ENCODE measurements at places on chromosomes 4 and X.

DNA sequence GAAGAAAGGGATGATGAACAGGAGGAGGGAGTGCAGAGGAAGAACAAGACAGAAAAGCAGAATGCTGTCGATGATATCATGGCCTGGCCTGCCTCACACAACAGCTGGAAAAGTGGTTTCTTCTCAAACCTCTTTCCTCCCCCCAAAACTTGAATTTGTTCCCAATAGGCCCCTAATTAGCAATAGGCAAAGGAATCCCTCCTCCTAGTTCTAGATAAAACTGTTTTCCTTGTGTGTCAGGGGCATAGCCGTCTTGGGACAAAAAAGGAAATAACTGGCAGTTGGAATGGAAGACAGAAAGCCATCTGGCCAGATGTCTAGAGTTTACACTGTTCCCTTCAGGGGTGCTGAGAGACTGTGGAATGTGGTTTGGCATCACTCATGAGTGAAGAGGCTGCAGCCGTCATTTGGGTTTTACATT, 177.8 kb upstream of the C1QTNF7 start:
- no peak for DNase-seq

- DNase-seq = no peak
Observed at GRCh38 chr4:88006956-88007303, 505 bp upstream of the PKD2 start.

GRCh38 chr4:142291299-142292050, 554.6 kb downstream of the INPP4B start:
- DNase-seq = no peak

DNA sequence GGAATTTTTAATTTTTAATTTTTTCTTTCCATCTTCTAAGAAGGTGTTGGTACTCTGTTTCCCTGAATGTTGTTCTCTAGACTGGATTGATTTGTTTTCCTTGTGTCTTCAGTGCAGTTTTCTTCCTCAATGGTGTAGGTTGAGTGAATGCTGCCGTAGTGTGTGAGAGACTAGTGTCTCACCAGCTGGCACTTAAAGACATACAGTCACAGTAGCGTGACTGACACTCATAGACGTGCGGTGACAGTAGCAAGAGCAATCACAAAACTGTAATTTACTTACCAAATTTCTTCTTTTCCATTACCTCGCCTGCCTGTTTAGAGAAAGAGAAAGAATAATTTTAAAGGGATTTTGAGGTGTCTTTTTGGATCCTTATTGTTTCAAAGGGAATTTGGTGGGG, 21.4 kb upstream of the PGM2 start:
- no peak for DNase-seq

DNA sequence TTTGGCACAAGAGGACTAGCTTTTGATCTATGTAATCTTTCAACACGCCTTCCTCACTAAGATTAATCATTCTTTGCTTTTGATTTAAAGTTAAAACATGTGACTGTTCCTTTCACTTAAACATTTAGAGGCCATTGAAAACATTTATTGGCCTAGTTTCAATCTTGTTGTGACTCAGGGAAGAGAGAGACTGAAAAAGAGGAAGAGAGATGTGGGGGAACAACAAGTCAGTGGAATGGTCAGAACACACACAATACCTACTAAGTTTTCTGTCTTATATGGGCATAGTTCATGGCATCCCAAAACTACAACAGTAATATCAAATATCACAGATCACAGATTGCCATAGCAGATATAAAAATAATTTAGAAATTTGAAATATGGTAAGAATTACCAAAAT, 812.9 kb upstream of the AGA start:
- DNase-seq = no peak

DNA sequence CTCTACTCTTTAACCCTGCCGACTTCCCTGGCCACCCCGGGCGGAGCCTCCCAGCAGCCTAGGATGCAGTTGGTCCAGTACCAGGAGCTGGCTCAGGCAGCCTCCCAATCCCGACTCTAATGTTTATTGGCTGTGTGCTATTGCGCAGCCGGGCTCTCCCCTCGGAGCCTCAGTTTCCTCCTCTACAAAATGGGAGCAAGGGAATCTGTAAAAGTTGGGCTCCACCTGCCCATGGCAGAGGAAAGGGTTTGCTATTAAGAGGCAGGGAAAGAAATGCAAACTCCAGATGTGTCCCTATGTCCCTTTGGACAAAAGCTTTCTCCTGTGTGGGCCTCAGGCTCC, 140.8 kb upstream of the PJA1 start:
- no peak for DNase-seq

DNA sequence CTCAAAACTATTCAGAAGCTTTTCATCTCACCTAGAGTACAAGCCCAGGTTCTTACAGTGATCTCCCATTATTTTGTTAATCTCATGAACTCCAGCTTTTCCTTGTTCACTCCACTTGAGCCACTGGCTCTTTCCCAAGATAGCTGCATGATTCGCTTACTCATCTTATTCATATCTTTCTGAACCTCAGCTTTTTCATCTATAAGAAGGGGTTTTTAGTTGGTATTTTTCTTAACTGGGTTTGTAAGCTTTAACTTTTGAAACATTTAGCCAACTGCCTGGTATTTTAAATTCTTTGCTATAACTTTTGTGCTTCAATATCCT, 24.0 kb downstream of the GIMD1 start:
- no peak for DNase-seq

DNA sequence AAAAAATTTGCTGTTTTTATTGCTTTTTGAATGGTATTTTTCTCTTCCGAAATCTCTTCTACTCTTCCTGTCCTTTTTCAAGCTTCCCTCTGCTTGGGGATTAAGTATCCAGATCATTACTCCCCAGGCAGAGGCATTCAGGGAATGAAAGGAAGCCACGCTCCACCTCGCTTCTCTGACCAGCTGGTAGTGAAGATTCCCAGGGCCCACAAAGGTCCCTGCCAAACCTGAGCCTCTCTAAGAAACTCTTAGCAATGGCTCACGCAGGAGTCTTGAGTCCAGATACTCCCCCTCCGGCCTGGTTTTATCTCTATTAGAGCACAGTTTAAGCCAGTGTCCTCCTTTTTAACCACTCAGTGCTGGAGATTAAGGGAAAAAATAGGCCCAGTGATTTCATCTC, 51.4 kb upstream of the SOD3 start:
- DNase-seq = no peak

DNA sequence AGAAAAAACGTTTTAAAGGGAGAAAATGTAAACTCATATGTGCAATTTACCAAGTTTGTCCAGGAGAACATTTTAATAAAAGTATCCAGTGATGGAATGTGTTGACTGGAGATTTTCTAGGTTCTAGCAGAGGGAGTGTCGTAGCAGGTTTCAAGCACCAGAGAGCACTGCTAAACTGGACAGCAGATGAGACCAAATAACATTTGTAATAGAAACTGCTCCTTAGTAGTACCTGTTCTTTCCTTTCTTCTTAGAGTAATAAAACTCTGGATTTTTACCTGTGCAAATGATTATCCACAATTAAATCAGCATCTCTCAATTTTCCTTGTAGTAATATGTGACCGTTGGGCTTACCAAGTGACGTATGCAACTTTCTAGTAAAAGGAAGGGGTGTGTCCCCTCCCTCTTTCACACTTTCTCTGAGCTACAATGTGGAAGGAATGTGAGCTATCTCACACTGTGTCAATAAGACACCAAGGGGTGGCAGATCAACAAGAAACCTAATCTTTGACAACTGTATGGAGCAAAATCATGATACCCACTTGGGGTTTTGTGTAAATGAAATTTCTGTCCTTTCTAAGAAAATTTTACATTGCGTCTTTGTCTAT, 9.5 kb downstream of the HPGDS start:
- DNase-seq = no peak

DNA sequence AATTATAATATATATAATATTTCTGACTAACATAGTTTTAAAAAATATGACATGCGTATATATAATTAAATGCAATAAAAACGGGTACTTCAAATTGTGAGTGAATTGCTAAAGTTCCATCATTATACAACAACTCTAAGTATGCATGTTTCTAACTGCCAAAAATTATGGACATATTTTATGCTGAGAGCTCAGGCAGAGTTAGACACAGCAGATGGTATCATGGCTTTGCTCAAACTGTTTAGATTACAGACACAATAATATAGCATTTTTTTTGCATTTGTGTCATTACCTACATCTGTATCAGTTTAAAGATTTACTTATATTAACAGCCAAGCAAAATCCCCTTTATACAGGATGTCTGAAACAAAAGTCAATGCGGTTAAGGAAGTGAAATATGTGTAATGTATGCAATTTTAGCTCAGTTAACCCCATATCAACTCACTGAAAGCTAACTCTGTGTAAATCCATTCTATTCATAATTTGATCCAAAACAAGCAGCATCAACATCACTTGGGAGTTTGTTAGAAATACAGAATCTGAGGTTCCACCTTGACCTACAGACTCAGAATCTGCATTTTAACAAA, 119.1 kb upstream of the CNKSR2 start:
- DNase-seq = no peak

DNA sequence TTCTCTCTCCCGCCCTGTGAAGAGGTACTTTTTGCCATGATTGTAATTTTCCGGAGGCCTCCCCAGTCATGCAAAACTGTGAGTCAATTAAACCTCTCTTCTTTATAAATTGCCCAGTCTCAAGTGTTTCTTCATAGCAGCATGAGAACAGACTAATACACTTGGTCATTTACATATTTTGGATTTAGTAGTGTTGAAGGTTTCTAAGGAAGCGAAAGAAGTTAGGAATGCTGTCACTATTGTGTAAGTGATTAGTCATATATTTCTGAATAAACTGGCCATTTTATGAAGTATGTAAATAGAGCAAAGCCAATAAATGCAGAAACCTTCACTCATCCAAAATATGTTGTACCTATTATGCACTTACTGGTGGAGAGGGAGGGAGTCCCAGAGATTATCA, 34.4 kb upstream of the GK2 start:
- DNase-seq = no peak

GRCh38 chr4:57303012-57303751, 193.0 kb upstream of the IGFBP7 start:
- no peak for DNase-seq

DNA sequence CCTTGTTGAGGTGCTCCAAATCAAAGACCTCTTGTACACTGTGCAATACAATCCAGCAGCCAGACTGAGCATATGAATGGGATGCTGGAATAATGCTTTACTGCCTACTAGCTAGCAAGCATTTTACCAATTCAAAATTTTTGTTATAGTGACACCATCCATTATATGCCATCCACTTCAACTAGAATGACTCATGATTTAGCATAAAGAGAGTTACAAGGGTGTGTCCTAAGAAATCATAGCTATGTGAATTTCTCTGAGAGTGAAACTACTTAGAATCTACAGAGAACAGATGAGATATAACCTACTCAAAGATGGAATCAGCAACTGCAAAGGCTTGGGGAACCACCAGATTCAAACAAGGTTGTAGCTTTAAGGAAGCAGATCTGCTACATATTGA, 221.9 kb downstream of the LHFPL1 start:
- no peak for DNase-seq

- no peak for DNase-seq
Observed at GRCh38 chrX:140661643-140662042, 47.9 kb upstream of the LINC00632 start.

- no peak for DNase-seq
Observed at GRCh38 chr4:122824616-122825015, 2.0 kb upstream of the FGF2 start.

- peak; percentile 46 for DNase-seq
Observed at GRCh38 chrX:39497702-39498265, 600.0 kb downstream of the BCOR start.

DNA sequence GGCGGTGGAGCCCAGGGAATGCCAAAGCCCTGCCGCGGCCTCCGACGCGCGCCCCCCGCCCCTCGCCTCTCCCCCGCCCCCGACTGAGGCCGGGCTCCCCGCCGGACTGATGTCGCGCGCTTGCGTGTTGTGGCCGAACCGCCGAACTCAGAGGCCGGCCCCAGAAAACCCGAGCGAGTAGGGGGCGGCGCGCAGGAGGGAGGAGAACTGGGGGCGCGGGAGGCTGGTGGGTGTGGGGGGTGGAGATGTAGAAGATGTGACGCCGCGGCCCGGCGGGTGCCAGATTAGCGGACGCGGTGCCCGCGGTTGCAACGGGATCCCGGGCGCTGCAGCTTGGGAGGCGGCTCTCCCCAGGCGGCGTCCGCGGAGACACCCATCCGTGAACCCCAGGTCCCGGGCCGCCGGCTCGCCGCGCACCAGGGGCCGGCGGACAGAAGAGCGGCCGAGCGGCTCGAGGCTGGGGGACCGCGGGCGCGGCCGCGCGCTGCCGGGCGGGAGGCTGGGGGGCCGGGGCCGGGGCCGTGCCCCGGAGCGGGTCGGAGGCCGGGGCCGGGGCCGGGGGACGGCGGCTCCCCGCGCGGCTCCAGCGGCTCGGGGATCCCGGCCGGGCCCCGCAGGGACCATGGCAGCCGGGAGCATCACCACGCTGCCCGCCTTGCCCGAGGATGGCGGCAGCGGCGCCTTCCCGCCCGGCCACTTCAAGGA, at the start of gene FGF2:
Gene FGF2, plus strand, starts transcription at position 279 of the 705 bp plus-strand sequence. Its CDS starts 344 bp downstream, at position 623.
- DNase-seq = no peak

DNA sequence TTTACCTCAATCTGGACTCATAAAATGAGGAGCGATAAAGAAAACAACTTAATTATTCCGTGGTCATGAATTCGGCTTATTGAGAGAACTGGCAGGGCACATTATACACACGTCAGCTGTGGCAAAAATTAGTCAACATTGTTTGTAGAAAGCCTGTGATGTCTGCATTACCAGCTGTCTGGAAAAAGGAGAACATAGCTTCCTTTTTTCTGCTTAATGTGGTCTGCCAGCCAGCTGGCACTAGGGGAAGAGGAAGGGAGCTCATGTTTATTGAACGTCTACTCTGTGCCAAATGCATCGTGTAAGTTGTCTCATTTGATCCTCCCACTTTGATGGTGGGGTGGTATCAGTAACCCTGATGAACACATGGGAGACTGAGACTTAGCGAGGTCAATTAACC, 367.6 kb downstream of the ARHGAP24 start:
- peak; percentile 92 for DNase-seq

GRCh38 chr4:65839164-65839931, 169.1 kb upstream of the EPHA5 start:
- no peak for DNase-seq

GRCh38 chr4:177706916-177707315, 264.7 kb upstream of the AGA start:
- no peak for DNase-seq

DNA sequence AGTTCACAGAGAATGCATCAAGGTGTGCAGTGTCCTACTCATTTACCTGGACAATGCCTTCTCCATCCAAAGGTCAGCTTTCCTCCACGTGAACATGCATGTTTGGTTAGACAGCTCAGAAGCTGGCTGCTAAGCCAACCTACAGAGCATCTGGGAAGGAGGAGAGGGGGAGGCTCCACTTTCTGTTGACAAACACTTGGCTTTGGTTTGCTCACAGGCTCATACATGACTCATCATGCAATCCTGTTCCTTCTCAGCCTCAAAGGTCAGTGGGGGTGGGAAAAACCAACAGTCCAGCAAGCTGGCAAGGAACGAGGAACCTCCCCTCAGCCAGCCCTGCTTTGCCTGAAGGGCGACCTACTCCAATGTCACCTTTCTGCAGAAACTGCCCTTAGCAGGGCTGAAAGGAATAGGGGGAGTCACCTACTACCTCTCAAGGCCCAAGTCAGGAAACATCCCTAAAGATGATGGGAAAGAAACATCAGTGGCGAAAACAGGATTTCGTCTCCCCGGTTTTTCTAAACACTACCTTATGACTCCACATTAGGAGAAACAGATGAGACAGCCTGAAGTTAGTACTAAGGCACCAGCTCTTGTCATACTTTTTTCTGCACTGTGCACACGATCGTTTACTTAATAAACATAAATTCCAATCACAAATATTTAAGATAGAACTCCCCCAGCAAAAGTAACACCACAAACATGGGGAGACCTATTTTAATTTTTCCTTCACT, 37.9 kb downstream of the RELL1 start:
- DNase-seq = peak; percentile 61

GRCh38 chrX:33923262-33923661, 208.9 kb downstream of the FAM47A start:
- no peak for DNase-seq
